Smooth muscle cell of the brain vasculature (primary cell): ENCODE measurements at places on chromosomes 4 and X.

- DNase-seq, result no peak
These were observed 312.8 kb downstream of the TENM3 start for GRCh38 chr4:182555997-182556418.

GRCh38 chr4:26815199-26815598 is 45.4 kb upstream of the STIM2 start:
- DNase-seq, result no peak

DNA sequence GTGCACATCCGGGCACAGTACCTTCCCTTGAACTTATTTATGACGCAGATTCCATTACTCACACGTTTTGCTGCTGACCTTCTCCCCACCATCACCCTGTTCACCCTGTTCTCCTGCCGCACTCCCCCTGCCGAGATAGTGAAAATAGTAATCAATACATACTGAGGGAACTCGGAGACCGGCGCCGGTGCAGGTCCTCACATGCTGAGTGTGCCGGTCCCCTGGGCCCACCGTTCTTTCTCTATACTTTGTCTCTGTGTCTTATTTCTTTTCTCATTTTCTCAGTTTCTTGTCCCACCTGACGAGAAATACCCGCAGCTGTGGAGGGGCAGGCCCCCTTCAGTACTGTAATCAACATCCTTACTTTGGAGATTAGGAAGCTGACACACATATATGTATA is 1337.1 kb upstream of the PABPC4L start:
- DNase-seq, result no peak

DNA sequence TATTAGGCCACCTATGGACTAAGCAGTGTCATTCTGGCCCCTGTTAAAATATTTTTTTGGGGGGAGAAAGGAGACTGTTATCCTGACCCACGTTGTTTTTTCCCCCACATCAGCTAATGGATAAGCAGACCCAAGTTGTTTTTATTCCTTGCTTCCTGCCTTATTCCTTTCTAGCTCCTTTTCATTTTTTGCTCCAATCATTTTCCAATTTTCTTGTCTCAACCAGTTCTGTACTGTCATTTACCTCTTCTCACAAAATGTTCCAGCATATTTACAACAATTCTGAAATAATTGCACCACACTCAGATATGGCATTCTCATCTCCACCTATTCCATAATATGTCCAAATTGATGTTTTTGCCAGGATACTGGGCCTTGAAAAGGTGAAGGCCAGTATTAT is 150.3 kb downstream of the NEXMIF start:
- no peak for DNase-seq

DNA sequence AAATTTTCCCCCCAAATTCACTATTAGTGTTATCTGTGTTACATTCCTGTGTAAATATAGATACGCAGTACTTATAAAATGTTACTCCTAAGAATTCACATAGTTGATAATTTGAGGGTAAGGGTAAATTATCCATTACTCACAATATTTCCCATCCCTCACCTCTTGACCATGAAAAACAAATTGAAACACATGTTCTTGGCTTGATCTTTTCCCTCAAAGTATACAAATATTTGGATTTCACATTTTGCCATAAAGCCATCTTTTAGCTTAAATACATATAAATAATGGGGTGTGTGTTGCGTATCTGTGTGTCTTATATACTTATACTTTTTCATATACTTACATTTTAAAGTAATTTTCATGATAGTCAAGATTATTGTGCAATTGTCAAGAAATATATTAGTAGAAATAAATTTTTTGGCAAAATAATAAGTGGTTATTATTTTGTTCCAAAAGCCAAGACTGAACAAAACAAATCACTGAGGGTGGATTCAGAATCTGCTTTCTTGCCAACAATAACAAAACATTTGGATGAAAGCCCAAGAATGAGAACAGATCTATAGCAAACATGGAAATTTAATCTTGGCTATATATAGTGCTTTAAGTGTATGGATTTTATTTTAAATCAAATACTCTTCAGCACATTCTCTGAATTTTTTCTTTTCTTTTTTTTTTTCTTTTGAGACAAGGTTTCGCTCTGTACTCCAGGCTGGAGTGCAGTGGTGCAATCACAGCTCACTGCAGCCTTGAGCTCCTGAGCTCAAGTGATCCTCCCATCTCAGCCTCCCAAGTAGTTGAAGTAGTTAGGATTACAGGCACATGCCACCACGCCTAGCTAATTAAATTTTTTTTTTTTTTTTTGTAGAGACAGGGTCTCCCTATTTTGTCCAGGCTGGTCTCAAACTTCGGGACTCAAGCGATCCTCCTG is 48.5 kb upstream of the PRSS48 start:
- peak; percentile 50 for DNase-seq

- DNase-seq, result peak; percentile 41
These were observed 46.2 kb downstream of the MAGEB5 start for GRCh38 chrX:26262121-26262523.

GRCh38 chrX:55342533-55343501 is 78.1 kb upstream of the PAGE3 start:
- DNase-seq, result no peak

DNA sequence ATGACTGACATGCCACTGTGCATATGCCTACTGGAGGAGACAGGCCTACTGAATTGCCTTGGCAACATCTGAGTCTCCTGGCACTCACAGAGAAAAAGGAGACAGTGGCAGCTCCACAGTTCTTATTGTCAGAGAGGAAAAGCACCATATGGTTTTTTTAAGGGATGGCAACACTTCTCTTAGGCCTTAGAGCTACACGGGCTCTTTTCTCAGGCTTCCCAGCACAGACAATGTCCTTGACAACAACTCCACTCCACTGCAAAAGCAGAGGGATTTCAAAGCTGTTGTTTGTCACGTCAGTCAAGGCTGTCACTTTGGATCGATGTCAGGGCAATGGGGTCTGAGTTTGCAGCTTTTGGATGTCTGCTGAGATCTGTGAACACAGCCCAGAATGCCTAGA is 4.7 kb upstream of the CLCN4 start:
- no peak for DNase-seq

DNA sequence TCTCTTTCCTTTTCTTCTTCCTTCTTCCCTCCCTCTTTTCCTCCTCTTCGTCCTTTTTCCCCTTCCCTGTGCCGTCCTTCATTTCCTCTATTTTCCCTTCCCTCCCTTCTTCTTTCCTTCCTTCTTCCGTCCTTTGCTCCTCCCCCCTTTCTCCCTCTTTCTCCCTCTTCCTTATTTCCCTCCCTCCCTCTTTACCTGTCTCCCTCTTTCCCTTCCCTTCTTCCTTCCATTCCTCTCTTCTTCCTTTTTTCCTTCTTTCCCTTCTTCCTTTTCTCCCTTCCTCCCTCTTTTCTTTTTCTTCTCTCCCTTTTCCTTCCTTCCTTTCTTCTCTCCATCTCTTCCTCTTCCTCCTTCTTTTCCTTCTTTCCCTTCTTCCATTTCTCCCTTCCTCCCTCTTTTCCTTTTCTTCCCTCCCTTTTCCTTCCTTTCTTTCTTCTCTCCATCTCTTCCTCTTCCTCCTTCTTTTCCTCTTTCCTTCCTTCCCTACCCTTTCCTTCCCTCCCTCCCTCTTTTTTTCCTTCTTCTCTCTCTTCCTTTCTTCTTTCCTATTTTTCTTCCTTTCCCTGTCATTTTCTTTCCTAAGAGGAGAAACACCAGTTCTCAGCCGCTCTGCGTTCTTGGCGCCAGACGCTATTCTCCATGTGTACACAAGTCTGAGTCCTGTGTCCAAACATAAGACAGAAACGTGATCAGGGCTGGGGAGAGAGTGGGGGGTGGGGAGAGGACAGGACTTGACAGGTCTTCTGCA is 597.1 kb downstream of the MID1IP1 start:
- DNase-seq, result no peak

- no peak for DNase-seq
These were observed 15.2 kb upstream of the RUFY3 start for GRCh38 chr4:70706516-70706915.

GRCh38 chr4:16772366-16772850 is 126.0 kb downstream of the LDB2 start:
- DNase-seq, result no peak

DNA sequence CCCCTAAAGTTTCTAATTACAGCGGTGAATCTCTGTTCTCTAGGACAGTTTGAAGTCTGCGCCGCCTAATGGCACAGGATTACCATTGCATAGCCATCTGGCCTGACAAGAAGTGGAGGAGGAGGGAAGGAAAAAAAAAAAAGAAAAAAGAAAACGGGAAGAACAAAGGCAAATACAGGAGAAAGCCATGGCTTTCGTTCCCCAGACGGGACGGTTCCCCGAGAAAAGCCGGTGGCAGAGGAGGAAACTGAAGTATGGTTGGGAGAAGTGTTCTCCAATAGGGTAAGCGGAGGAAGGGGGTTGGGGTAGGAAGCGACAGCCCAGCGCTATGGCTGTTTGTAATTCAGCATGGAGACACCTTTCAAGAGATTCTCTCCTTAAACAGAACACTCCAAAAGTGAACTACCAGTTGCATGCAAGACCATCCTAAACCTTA is 80.8 kb downstream of the HMGN5 start:
- peak; percentile 18 for DNase-seq

DNA sequence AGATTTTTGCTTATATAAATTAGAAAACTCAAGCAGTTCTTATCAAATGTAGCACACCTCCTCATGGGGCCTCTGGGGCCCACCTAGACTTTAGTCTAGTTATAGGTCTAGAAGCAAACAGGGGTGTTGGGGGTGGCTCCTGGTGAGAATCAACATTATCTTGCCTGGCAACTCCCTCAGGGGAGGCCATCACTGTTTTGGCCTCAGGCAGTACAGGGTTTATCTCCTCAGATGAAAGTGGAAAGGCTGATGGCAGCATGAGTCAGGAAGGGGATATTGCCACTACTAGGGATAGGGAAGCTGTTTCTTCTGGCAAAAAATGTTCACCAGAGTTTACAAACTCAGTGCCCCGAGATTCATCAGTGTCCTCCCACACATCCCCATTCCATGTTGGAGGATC is 232.4 kb upstream of the BMP3 start:
- DNase-seq, result no peak

- DNase-seq, result no peak
These were observed 161.0 kb upstream of the S100G start for GRCh38 chrX:16488959-16489358.

GRCh38 chr4:82555276-82555675 is 6.5 kb downstream of the TMEM150C start:
- DNase-seq, result no peak

GRCh38 chr4:87461281-87461700 is 38.9 kb downstream of the NUDT9 start:
- DNase-seq, result no peak

GRCh38 chrX:81414630-81415029 is 212.7 kb downstream of the SH3BGRL start:
- no peak for DNase-seq

- no peak for DNase-seq
These were observed 295.4 kb upstream of the KLF3 start for GRCh38 chr4:38368613-38369012.

GRCh38 chrX:40531056-40531826 is 49.5 kb upstream of the ATP6AP2 start:
- no peak for DNase-seq

DNA sequence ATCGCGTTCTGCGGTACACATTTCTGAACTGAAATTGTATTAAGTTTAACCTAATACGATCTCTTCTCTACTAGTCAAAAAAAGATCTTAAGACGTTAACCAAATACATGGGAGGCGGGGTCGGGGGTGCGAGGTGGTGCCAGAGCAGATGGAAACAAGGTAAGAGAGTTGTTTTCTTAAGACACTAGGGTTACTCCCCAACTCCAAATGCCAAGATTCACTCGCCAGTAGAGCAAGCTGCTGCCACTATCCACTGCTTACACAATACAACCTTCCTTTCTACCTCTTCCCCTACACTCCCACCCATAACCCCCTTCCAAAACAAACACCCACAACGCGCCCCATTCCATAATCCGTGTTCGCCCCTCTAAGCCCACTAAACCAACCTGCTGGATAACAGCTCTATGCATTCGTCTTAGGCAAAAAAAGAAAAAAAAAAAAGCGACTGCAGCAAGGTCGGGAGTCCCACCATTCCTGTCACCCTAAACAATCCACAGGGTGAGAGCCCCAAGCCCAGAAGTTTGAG is 1.3 kb downstream of the LCORL start:
- DNase-seq, result no peak

- peak; percentile 72 for DNase-seq
These were observed 41.4 kb upstream of the RASSF6 start for GRCh38 chr4:73661646-73662119.
